ENCODE measurements at places on chromosomes 6 and 20. TPM values are rescaled to one million over a fixed set of nuclear protein-coding genes. Genes with fewer than 3 reads are reported as not detected.

Gene HAO1
- not detected for total RNA-seq

Gene APCDD1L
- total RNA-seq = not detected

Gene OR12D3
- total RNA-seq = not detected

Gene TREM1
- total RNA-seq = 9.8 TPM

Gene TP53TG5
- total RNA-seq = 0.47 TPM

Gene DSP
- 11.6 TPM for total RNA-seq

Gene PPP1R14C
- total RNA-seq = not detected

Gene TMEM217
- 4.7 TPM for total RNA-seq

Gene NFKBIE
- 25.5 TPM for total RNA-seq

Gene TRAPPC3L
- not detected for total RNA-seq

Measured in omental fat pad (tissue), 4 donors.